ENCODE measurements at places on chromosomes 6 and 20. TPM values are rescaled to one million over a fixed set of nuclear protein-coding genes. Genes with fewer than 3 reads are reported as not detected.

Gene GABRR1
- not detected for total RNA-seq

Gene SRMS
- total RNA-seq: not detected

Gene KIFC1
- 117 TPM for total RNA-seq

Gene HLA-F
- total RNA-seq: 2.8 TPM

Gene STMND1
- 0.14 TPM for total RNA-seq

Gene MYBL2
- total RNA-seq: 77.0 TPM

Gene HLA-DRB1
- not detected for total RNA-seq

Gene LRRN4
- 152 TPM for total RNA-seq

Gene PTPRT
- total RNA-seq: not detected

Gene TMEM14C
- 198 TPM for total RNA-seq

Gene LY6G6C
- total RNA-seq: not detected

Gene LAMA2
- 2.7 TPM for total RNA-seq

Gene SCRT2
- total RNA-seq: not detected

Gene KPNA5
- 2.9 TPM for total RNA-seq

Gene C6orf118
- total RNA-seq: not detected

Gene TTBK1
- total RNA-seq: under 0.01 TPM

Gene SRC
- 37.8 TPM for total RNA-seq

Gene BMP2
- 54.9 TPM for total RNA-seq

Gene SLC4A11
- 5.1 TPM for total RNA-seq

Gene HLA-DOA
- total RNA-seq: not detected

Gene FAM229B
- 3.3 TPM for total RNA-seq

Gene COL9A1
- not detected for total RNA-seq

Gene LPA
- total RNA-seq: not detected

Gene PLCB4
- 37.4 TPM for total RNA-seq

Gene CTCFL
- 0.07 TPM for total RNA-seq

Gene PHACTR3
- total RNA-seq: 0.06 TPM

Gene BEND6
- total RNA-seq: 2.6 TPM

Gene RSPH3
- 5.2 TPM for total RNA-seq

Gene GPX5
- not detected for total RNA-seq

Gene GCNT2
- 31.2 TPM for total RNA-seq

Gene SNAI1
- 2.0 TPM for total RNA-seq

Gene C6orf132
- total RNA-seq: 15.3 TPM
